ENCODE measurements at places on chromosomes 2 and 18.

DNA sequence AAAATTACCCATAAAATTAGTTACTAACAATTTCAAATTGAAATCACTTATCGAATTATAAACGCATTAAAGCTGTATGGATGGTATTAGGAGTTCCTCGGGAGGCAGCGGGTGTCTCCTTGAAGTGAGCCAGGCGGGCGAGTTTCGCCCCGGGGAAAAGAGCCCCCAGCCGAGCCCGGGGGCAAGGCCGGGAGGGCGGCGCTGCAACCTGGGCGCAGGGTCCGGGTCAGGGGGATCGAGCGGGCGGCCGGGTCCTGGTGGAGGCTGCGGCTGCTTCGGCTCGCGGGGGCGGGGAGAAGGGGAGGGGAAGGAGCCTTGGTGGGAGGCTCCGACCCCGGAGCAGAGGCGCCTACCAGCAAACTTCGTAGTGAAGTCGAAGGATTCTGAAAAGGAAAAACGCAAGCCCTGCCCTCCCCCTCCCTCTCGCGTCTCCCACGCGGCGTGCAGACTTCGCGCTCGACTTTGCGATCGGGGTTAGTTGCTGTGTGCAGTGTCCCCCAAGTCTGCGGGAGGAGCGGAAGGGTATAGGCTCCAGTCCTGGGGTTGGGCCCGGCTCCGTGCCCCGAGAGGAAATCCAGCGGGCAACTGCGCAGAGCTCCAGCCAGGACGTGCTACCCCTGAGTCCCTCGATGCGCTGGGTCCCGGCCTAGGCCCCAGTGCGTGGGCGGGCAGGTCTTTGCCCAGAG, 140.8 kb downstream of the MEIS1 start:
- DNase-seq: peak; percentile 53

DNA sequence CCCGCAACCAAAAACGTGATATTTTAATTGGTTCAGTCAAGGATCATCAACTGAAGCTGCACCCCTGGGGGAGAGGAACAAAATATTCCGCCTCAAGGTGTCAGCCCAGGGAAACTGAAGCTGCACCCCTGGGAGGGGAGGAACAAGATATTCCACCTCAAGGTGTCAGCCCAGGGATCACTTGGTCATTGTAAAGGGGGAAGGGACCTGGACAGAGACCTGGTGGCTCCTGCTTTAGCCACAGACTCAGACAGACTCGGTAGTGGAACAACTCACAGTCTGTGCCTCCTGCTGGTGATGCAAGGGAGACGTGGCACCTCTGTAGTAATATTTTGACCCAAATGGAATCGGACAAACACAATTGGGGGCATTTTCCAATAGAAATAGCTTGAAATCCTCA, 75.1 kb downstream of the GBX2 start:
- no peak for DNase-seq

DNA sequence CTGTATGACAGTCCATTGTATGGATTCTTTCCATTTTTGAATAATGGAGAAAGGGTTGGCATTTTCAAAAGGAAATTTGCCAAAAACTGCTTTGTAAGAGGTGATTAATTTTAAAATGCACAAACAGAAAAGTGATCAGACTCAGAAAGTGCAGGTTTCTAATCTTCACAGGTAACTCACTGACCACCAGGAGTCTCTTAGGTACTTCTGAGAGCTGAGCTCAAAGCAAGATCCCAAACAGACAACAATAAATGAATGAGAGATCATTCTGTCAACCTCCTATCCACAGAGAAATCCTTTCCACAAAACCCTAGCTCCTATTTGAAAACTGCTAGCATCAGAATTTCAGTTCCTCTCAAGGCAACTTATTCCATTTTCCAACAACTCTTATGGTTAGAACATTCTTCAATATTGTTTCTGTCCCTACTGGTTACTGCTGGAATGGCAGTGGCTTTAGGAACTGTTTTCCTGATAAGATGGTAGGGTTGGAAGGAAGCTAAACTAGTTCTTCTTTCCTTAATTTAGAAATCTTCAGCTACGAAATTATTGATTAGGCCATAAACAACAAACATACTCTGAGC, 20.6 kb upstream of the HAAO start:
- no peak for DNase-seq

DNA sequence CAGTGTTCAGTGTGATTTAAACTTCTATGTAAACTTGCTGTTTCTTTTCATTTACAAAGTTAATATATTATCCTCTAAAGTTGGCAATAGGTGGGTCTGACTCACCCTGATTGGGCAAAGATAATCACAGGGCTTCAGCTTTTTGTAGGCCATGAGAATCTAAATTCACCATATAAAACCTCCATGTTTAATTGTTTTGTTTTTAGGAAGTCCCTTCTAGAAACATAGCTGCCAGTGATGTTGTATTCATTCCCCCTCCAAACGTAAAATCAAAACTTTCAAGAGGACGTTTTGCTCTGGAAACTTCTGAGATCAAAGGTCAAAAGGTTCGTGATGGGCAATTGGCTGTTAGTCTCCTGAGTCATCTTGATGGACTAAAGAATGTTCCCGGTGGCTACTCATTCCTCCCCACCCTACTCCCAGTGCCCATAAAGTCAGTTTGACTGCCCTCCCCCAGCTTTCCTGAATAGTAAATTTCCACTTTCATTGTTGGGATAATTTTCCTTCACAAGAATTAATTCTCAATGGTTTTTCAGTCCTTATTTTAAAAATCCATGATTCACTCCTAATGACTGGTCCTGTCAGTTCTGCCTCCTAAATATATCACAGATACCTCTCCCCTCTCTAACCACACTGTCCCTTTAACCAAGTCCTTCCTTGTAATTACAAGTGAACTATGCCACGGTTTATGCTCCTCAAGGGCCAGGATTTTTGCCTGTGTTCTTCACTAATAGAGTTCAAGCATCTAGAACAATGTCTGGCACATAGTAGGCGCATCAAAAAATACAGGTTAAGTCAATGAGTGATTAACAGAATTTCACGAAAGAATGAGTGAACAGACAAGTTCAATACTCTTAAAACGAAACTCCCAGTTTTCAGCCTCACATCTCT, 164.4 kb upstream of the VRK2 start:
- DNase-seq: no peak

GRCh38 chr2:176753752-176754474, 458.7 kb upstream of the HNRNPA3 start:
- DNase-seq: no peak

DNA sequence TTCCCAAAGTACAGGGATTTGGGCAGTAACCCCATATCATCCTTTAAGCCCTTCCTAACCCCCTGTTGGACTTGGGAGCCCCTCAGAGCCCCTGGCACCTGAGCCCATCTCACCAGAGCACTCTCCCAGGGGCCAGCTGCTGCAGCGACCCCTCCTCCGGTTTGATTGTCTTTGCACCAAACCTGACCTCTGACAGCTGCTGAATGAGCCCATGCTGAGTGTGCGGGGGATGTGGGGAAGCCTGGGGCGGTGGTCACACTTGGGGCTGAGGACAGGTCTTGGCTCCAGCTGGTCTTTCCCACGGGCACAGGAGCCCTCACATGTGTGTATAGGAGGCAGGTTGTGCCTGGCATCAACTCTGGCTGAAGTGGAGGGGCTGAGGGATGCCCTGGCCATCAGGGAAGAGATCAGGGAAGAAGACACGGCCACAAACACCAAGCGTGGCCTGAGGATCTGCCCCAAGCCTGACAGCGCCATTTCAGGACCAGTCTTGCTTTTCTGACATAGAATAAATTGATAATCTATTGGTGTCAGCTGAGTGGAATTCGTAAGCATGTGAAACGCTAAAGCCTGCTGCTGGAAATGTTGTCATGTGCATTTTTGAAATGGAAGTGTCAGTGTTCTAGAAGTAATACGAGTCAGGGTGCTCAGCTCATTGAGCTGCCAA, 102.4 kb downstream of the ACKR3 start:
- no peak for DNase-seq

DNA sequence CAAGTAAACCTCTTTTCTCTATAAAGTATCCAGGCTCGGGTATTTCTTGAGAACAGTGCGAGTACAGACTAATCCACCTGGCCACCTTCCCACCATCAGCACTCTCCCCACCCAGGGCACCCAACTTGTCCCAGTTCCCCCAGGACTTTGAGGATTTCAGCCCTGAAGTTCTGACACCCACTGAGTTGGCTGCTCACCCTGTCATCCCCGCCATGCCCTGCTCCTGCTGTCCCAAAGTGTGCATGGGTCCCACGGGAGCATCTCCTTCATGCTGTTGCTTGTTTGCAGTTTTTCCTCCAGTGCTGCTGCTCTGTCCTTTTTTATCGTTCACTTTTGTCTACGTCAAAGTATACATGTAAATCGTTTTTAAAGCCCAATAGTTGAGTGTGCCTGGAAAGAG, 273.9 kb downstream of the PHLPP1 start:
- DNase-seq: no peak

DNA sequence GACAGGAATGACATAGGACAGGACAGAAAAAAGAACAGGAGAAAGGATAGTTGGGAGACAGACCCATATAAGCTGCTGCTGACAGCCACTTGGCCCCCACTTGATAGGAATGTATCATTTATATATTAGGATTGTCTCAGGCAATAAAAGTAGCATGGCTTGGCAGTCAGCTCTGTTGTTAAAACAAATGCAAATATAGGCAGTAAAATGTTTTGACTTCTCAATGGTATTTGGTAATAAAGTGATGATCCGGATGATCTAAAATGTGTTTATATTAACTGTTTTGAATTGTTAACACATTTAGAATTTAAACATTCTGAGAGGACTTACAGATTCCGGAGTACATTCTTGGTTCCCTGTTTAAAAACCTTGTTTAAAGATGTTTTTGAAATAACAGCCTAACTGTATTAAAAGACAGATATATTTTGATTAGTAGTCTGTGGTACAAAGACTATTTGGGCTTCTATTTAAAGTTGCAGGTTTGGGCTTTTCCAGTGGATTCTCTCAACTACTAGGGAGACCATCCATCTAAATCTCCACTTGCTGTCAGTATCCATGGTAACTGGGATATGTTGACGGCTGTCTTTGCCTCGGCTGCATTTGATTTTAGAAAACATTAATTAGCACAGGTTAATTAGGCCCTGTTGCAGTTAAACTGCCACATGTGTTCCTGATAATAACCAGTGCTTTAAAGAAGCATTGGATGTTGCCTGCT, 147.6 kb downstream of the ESCO1 start:
- no peak for DNase-seq

DNA sequence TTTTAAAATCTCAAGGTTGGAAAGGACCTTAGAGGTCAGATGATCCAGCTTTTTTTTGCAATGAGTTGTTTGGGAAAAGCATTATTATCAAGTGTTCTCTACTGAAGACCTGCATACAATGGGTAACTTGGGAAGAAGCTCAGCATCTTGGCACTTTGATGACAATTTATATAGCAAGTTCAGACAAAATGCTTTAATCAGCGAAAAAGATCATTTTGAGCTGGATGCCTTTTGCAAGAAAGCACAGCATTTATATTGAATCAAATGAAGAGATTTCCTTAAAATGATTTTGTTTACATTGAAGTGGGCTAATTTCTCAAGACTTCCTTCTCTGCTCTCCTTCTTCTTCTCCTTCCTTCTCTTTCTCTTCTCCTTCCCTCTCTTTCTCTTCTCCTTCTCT, 796.4 kb upstream of the CDH2 start:
- no peak for DNase-seq

- no peak for DNase-seq
Observed at GRCh38 chr2:242001853-242002252, 132.3 kb downstream of the RTP5 start.

DNA sequence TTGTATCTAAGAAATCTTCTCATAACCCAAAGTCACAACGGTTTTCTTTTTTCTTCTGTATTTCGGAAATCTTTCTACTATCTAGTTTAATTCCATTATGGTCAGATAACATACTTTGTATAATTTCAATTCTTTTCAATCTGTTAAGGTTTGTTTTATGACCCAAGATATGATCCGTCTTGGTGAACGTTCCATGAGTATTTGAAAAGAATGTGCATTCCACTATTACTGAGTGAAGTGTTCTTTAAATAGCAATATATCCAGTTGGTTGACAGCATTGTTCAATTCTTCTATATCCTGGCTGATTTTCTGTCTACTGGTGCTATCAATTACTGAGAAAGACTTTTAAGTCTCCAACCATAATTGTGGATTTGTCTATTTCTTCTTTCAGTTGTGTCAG, 414.5 kb downstream of the TNS1 start:
- DNase-seq: no peak

DNA sequence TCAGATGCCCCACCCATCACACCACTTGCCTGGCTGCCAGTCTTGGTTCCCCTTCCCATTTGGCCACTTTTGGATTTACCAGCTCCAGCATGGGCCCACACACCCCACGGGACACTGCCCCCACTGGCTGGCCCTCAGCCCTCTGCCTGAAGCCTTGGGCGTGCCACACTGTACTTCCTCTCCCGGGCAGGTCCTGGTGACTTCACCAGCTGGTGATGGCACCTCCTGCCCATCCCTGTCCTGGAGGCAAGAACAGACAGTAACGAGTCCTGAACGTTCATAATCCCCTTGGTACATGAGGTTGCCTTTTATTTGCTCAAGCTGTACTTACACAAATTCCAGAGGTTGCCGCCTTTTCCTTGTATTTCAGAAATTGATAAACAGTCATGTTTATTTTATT, 81.1 kb downstream of the TMEM17 start:
- no peak for DNase-seq

DNA sequence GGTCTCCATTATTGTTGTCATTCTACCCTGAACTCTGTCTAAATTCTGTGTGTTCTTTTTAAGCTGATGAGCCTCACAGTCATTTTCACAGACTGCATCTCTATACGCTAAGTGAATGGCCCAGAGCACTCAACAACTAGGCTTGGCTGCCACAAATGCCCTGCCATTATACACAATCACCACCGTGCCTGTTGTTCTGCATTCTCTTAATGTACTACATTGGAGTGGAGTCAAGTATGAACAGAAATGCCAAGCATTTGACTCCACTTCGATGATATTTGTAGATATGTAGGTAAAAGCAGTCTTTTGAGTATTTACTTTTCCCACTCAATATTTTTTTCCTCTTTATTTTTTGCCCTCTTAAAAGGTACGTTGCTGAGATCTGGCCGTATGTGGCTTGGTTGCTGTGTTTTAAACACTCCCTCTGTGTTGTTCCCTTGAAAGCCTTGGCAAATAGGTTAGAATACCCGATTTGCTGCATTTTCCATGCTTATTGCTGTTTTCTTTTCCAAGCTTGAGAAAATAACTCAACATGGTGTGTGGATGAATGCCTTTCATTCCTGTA, 36.2 kb upstream of the TMEFF2 start:
- DNase-seq: no peak

DNA sequence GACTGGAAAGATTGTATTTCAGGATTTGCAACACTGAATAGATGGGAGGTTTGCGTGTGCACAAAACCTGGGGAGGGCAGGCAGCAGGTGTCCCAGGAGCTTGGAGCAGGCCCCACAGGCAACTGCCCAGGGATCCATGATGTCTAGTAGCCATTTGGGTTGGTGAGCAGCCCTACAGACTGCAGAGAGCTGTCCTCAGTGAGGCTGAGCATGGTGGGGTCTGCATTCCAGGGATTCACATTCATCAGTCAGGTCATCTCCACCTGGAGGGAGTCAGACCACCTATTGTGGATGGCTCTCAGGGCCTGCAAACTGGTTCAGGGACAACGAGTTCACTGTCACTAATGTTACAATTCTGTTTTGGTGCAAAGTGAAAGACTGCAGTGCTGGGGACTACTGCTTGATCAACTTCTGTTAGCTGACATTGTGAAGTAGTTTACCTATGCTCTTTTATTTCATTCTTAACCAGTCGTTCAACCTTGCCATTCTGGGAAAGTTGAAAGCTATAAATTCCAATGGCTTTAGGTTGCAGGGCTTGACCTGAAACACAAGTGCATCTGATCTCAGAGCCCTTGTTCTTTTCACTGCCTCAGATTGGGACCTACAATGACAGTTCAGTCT, 222.6 kb downstream of the ZNF407 start:
- no peak for DNase-seq

GRCh38 chr2:103896182-103896581, 957.7 kb upstream of the POU3F3 start:
- no peak for DNase-seq

- DNase-seq: no peak
Observed at GRCh38 chr18:43420950-43421349, 143.7 kb upstream of the SYT4 start.
